Hair follicle dermal papilla cell (primary cell): ENCODE measurements at places on chromosomes 13 and 19. TPM values are rescaled to one million over a fixed set of nuclear protein-coding genes. Genes with fewer than 3 reads are reported as not detected.

Gene RABAC1
- 109 and 121 TPM in 2 replicates for total RNA-seq

Gene KLK3
- total RNA-seq = not detected in 2 replicates

Gene SYNGR4
- not detected in 2 replicates for total RNA-seq

Gene FGF9
- total RNA-seq = not detected in 2 replicates

Gene PGLYRP1
- not detected in 2 replicates for total RNA-seq

Gene ZNF582
- 3.4 and 5.1 TPM in 2 replicates for total RNA-seq

Gene TSKS
- total RNA-seq = not detected in 2 replicates

Gene PALM3
- total RNA-seq = 0.32 TPM in 1 of 2 replicates, not detected in the other

Gene ACP7
- 0.36 and 1.1 TPM in 2 replicates for total RNA-seq

Gene ASPDH
- total RNA-seq = not detected in 2 replicates

Gene ZNF610
- 1.9 and 2.6 TPM in 2 replicates for total RNA-seq

Gene NPHS1
- total RNA-seq = not detected in 2 replicates

Gene SIGLEC10
- not detected in 2 replicates for total RNA-seq

Gene CYP2A6
- total RNA-seq = not detected in 2 replicates

Gene TMIGD2
- 0.36 TPM in 1 of 2 replicates, not detected in the other for total RNA-seq

Gene SETDB2
- 12.5 and 20.4 TPM in 2 replicates for total RNA-seq

Gene KLK11
- not detected in 2 replicates for total RNA-seq

Gene PRRG2
- 2.2 TPM in 1 of 2 replicates, not detected in the other for total RNA-seq

Gene KCNRG
- total RNA-seq = 3.0 and 3.9 TPM in 2 replicates

Gene SNAPC2
- total RNA-seq = 17.8 and 19.8 TPM in 2 replicates

Gene TMEM238
- total RNA-seq = 0.16 TPM in 1 of 2 replicates, not detected in the other

Gene FUZ
- total RNA-seq = 21.3 and 22.1 TPM in 2 replicates

Gene FEM1A
- 15.8 and 18.8 TPM in 2 replicates for total RNA-seq

Gene ATCAY
- not detected in 2 replicates for total RNA-seq

Gene MIDN
- total RNA-seq = 32.1 and 35.4 TPM in 2 replicates

Gene BICRA
- total RNA-seq = 12.0 and 14.9 TPM in 2 replicates

Gene CEACAM5
- total RNA-seq = not detected in 2 replicates

Gene SMIM7
- total RNA-seq = 51.4 and 64.1 TPM in 2 replicates

Gene KCTD12
- 35.6 and 35.7 TPM in 2 replicates for total RNA-seq

Gene TPTE2
- total RNA-seq = not detected in 2 replicates

Gene MIR17HG
- 3.8 and 7.3 TPM in 2 replicates for total RNA-seq

Gene KL
- under 0.01 TPM in 2 replicates for total RNA-seq

Gene ZBTB45
- total RNA-seq = 9.4 and 12.3 TPM in 2 replicates

Gene CERS1
- total RNA-seq = 0.49 and 0.65 TPM in 2 replicates

Gene CYP4F2
- total RNA-seq = not detected in 2 replicates

Gene OVOL3
- total RNA-seq = not detected in 2 replicates

Gene PRX
- total RNA-seq = 2.8 and 3.1 TPM in 2 replicates

Gene ZNF583
- total RNA-seq = 7.2 and 11.8 TPM in 2 replicates

Gene PLPPR2
- 24.2 and 26.5 TPM in 2 replicates for total RNA-seq

Gene C19orf33
- not detected in 2 replicates for total RNA-seq

Gene HCN2
- 2.4 and 2.9 TPM in 2 replicates for total RNA-seq

Gene NALCN
- total RNA-seq = 0.49 and 0.73 TPM in 2 replicates

Gene MATK
- not detected in 2 replicates for total RNA-seq

Gene CBY2
- total RNA-seq = not detected in 2 replicates

Gene FPR1
- 0.61 TPM in 1 of 2 replicates, not detected in the other for total RNA-seq

Gene NKG7
- not detected in 2 replicates for total RNA-seq

Gene USHBP1
- not detected in 2 replicates for total RNA-seq

Gene ZNF709
- 2.6 and 3.7 TPM in 2 replicates for total RNA-seq

Gene KLK2
- not detected in 2 replicates for total RNA-seq

Gene FREM2
- total RNA-seq = 0.16 TPM in 1 of 2 replicates, not detected in the other
